NCI-H1436 (cell line): ENCODE measurements at places on chromosomes 6 and 20.

DNA sequence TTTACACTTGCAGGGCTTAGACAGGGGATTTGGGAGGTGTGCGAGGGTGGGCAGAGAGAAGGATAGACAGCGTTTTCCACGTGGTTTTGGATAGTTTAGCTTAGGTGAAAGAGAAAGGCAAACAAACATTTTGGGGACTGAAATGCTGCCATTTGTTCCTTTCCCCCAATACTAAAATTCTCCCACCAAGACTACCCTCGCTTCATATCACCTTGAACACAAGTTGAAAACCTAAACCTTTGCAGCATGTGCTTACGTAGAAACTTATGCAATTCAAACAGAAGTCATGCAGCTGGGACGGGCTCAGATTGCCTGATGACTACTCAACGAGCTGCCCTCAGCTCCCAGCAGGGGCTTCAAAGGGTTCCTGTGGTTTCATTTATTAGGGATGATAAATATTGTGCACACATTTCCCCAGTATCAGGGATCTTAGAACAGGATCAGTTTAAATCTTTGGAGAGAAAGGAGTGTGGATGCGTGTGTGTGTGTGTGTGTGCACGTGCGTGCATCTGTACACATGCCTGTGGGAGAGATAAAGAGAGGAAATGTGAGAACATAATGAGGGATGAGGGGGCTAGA lies 77.3 kb downstream of the SLC22A23 start:
- DNase-seq: no peak

- DNase-seq: no peak
Observed at GRCh38 chr6:39997101-39997635, 62.9 kb upstream of the MOCS1 start.

DNA sequence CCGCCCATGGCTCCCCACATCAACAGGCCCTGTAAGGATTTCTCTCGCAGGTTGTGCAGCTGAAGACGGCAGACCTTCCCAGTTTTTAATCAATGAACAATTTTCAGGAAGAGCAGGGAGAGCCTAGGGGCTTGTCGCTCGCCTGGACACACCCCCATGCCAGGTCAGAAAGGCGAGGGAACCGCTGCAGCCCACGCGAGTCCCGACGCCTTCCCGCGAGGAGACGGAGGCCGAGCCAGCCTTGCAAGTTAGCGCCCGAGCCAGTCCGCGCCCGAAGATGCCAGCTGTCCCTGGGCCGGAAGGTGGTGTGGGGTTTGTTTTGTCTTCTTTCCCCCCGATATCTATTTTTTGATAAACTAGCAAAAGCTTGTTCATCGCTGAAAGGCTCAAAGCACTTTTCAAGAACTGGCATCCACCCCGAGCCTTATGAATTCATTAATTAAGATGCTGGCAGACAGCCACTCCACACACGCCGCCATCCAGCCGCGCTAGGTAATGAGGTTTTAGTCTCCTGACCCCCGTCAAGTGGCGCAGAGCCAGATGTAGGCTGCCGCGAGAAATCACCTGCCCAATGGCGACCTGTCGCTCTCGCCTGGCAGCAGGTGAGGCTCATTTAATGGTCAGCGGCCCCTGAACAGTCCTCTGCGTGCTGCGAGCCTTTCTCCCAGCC lies 6.6 kb downstream of the CCDC167 start:
- peak; percentile 73 for DNase-seq

DNA sequence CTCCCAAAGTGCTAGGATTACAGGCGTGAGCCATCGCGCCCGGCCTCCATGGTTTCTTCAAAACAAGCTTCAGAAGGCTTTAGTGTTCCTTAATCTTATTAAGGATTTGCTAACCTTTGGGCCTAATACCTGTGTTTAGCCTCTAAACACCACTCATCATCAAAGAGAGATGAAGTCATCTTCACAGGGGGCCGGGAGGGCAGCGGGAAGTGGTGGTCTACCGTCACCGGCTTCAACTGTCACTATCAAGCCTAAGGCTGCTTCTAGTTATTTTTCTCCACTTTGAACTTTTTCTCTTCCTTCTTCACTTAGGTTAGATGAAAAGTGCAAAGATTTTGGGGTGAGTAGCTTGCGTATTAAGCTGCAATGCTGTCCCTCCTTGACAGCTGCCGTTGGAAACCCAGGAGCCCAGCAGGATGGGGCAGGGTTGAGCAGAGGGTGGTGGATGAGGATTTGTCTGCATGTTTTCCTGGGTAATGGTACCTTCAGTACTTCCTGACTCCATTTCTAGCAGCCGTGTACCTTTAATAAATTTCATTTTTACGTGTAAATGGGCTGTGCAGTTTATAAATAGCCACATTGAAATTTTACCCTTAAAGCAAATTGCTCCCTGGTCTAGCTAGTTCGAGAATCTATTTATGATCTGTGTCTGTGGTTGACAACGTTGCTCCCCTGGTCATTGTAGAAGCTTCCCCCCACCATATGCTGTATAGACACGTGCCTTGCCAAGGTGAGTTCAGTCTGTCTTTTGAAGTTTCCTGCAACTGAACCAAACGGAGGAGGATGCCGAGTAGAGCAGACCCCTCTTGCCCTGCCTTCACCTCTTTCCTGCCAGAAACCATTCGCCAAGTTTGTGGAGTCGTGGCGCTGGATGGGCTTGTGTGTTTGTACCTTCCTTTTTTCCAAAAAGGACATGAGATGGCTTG lies 64.8 kb downstream of the SYNJ2 start:
- DNase-seq: no peak

- DNase-seq: no peak
Observed at GRCh38 chr6:166778776-166779175, 151.7 kb upstream of the RPS6KA2 start.

DNA sequence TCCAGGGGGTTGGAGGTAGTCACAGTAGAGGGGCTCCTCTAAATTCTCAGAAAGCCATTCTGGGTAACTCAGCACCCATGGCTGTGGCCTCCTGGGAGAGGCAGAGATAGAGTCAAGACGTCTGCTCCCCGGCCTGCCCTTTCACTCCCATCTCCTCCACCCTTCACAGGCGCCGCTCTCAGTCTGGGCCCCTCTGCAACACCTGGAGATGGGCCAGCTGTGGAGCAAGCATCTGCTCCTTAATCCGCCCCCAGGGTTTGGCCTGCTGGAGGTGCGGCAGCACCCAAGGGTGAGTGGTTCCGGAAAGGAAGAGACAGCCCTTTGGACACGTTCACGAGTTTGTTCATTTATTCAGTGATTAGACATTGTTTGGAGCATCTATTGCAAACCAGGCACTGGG lies 271.3 kb downstream of the BMP7 start:
- no peak for DNase-seq

DNA sequence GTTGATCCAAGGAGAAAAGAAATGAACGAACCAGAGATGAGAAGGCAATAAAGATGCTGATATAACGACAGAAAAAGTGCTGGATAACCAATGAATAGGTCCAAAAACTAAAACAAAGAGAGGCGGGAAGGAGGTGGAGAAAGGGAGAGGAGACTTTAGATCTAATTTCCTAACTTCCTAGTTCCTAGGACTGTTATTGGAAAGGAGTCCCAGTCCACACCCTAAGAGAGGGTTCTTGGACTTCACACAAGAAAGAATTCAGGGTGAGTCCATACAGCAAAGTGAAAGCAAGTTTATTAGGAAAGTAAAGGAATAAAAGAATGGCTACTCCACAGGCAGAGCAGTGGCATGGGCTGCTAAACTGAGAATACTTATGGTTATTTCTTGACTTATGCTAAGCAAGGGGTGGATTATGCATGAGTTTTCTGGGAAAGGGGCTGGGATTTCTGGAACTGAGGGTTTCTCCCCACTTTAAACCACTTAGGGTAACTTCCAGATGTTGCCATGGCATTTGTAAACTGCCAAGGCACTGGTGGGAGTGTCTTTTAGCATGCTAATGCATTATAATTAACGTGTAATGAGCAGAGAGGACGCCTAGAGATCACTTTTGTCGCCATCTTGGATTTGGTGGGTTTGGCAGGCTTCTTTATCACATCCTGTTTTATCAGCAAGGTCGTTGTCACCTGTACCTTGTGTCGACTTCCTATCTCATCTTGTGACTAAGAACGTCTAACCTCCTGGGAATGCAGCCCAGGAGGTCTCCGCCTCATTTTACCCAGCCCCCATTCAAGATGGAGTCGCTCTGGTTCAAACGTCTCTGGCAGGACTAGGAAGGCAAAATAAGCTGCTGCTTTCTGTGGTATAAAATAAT lies 60.9 kb upstream of the RBM24 start:
- no peak for DNase-seq

GRCh38 chr6:56374841-56375369 lies 127.5 kb upstream of the COL21A1 start:
- DNase-seq: no peak

DNA sequence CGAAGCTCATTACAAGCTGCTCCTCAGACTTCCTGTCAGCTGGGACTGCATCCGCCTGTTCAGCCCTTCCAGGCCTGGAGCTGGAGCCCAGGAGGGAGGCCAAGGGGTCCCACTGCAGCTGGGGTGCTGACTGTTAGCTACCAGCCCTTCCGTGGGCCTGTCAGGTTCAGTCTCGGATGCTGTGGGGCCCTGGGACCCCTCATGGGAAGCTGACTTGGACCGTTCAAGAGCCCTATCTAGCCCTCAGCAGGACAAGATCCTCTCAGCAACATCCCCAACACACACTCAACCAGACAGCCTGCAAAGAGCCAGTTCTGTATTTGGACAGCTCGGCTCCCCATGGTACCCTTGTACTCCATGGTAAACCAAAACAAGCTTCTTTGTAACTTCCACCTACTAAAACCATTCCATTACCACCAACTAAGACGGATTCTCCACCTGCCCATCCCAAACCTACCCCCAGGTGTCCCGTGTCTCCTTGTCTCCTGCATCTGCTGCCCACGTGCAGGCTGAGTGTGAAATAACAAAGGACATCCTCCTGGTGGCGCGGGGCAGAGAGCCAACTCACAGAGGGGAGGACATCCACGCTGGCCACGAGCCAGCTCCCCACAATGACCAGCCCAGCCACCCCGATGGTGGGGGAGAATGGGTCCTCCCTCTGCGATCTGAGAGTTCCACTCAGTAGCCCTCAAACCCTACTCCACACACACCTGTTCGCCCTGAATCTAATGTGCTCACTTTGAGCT lies 111.2 kb downstream of the TAF4 start:
- DNase-seq: no peak

DNA sequence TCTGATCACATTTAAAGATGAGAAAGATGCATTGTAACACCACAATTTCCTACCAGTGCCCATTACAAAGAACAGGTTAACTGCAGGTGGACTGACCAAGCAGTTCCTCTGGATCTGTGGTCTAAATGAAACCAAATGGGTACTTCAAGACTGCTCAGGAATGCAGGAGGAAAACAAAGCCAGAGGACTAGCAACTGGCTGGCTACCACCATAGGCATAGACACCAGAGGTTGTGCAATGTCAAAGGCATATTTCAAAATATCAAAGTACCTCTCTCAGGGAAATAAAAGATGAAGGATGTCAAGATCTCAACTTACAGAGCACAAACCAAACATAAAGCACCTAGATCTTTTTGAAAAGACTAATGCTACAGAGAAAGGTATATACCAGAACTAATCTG lies 65.5 kb downstream of the GMDS start:
- DNase-seq: no peak

GRCh38 chr6:128848212-128848935 lies 34.6 kb upstream of the LAMA2 start:
- no peak for DNase-seq

DNA sequence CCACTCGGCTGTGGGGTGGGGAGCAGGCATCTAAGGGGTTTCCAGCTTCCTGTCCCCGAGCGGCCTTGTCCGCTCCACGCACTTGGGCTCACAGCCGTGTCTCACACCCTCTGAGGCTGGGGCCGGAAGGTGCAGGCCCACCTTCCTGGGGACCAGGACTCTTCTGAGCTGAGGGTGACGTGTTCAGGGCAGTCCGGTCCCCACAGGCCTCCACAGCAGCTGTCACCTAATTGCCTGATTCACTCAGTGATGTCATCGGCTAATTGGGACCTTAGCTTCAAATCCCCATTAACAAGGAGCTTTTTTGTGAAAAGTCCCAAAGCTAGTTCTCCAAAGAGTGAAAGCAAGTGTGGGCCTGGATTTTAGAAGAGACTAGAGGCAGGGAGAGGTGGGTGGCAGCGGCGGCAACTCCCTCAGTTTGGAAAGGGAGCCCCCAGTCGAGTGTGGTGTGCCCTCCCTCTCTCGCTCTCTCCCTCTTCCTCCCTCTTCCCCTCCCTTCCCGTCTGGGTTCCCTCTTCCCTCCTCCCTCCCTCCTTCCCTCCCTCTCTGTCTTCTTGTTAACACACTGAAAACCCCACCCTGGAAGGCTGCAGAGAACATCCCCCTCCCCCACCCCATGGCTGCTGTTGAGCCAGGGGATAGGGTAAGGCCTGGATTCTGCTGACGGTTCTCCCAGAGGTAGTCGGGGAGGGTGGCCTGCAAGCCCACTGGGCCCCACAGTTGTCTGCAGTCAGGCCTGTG lies 39.0 kb downstream of the MYT1 start:
- DNase-seq: peak; percentile 66

DNA sequence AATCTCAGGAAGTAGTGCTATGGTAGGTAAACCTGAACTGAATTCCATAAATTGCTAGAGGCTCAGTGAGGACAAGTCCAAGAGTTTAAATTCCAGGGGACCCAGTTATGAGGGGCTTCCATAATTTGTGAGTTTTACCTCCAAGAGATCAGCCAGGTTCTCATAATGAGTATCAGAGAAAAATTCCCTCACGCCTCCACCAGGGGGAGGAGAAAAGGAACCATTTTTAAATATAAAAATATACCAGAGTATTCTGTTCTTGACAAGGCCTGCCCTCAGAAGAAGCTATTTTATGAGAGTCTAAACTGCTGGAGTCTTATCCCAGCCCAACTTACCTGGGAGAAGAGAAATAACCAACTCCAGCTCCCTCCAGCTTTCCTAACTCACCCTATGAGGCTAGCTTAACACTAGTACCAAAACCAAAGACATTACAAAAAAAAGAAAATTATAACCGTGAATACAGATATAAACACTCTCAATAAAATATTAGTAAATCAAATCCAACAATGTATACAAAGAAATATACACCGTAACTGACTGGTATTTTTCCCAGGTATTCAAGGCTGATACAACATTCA lies 158.7 kb downstream of the TFAP2A start:
- no peak for DNase-seq

- DNase-seq: no peak
Observed at GRCh38 chr6:111076024-111076695, 11.1 kb upstream of the SLC16A10 start.

DNA sequence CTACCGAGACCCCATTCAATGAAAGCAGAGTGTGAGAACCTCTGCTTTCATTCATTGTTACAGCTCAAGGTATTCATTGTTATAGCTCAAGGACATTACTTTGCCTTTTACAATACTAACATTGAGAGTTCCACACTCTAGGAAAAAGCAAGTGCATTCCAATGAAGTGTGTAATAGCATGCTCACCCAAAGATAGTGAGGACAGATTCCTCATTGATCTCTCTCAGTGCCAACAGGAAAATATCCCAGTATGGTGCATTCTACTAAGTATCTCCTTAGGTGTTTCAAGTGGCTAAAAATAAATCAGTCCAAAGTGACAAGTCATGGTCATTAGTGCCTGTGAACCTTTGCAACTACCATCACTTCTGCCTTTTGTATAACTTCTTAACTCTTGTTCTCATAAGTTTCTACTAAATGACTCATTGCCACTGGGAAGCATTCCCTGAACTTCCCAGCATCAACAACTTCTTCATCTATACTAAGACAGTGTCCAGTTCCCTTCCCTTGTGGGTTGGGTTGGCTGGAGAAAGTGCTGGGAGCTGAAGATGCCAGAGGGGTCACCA lies 140.7 kb upstream of the STXBP5 start:
- no peak for DNase-seq
